ENCODE measurements at places on chromosomes 11 and 22.

DNA sequence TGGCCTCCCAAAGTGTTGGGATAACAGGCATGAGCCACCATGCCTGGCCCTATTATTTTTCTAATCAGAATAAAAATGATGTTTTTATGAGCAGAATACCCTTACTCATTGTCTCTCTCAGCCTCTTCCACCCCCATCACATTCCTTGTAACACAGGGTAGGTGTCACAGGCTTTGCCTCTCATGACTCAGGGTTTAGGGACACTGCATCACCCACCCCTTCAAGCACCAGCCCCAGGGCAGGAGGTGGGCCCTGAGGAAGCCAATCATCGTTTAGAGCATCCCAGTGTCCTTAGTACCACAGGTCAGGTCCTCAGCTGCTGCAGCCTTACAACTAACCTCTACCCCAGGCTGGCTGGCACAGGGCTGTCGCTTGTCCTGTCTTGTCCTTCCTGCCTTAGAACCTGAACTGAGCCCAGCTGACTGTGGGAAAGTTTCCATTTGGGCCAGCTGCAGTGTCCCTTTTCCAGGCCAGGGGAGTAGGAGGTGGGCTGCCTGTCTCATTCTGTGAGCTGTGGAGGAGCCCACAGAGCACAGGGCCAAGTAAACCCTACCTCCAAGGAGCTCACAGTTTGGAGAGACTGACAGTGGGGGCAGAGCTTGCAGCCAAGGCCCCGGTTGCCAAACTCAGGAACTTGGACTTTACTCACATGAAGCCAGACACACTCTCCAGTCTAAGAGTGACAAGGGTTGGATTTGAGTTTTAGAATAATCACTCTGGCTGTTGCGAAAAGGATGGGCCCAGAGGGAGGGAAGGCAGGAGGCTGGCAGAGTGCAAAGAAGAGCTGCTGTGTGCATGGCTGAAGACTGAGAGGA is 19.5 kb upstream of the UVRAG start:
- DNase-seq = no peak

- peak; percentile 90 for DNase-seq
Observed at GRCh38 chr11:16873289-16873688, 134.8 kb downstream of the C11orf58 start.

- no peak for DNase-seq
Observed at GRCh38 chr11:104881117-104881794, 17.0 kb downstream of the CASP12 start.

DNA sequence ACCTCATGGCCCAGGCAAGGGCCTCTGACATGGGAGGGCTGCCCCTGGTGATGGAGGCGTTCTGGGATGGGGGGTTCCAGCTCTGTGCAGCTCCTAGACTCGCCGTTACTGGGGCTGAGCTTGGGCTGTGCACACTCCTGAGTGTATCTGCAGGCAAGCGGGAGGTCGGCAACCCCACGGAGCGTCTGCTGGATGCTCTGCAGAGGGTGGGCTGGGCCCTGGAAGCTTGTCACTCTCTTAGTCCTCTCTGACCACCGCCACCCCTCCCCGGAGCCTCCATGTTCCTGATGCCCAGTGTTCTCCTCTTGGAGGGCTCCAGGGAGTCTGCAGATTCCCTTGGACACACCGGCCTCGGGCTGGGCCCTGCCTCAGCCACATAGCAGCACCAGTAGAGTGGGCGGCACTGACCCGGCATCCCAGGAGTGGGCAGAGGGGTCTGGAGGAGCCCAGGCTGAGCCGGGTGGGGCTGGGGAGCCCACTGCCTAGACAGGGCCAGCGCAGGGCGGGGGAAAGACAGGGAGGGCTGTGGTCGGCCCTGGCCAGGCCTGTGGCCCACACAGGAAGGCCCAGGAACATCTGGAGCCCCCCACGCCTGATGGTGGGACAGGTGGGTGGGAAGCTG is 20.6 kb upstream of the MUC5B start:
- no peak for DNase-seq

GRCh38 chr11:36447514-36447913 is 62.6 kb downstream of the TRAF6 start:
- DNase-seq = no peak

- no peak for DNase-seq
Observed at GRCh38 chr11:110294509-110294908, 1.9 kb downstream of the RDX start.

GRCh38 chr22:20748731-20749428 is 25.0 kb upstream of the SERPIND1 start:
- peak; percentile 59 for DNase-seq

DNA sequence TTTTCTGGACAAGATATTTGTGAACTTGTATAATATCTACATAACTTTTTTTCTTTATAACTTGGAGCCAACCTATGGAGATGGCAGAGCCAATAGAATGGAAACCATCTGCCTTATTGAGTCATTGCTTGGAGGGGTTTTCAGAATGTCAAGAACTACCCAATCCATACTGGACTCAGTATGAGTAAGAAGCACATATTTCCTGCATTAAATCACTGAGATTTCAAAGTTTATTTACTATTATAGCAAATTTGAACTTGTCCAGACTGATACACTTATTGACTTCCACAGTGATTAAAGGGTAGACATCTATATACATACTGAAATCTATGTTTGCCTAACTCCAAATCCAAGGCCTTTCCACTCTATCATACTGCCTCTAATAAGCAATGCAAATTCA is 704.0 kb downstream of the KCNA4 start:
- DNase-seq = no peak
